ENCODE measurements at places on chromosomes 3 and 15.

GRCh38 chr3:42205800-42206514 is 60.0 kb downstream of the CCK start:
- DNase-seq, result no peak

- DNase-seq, result no peak
Measured at GRCh38 chr15:100434038-100434437, 92.3 kb upstream of the ADAMTS17 start.

DNA sequence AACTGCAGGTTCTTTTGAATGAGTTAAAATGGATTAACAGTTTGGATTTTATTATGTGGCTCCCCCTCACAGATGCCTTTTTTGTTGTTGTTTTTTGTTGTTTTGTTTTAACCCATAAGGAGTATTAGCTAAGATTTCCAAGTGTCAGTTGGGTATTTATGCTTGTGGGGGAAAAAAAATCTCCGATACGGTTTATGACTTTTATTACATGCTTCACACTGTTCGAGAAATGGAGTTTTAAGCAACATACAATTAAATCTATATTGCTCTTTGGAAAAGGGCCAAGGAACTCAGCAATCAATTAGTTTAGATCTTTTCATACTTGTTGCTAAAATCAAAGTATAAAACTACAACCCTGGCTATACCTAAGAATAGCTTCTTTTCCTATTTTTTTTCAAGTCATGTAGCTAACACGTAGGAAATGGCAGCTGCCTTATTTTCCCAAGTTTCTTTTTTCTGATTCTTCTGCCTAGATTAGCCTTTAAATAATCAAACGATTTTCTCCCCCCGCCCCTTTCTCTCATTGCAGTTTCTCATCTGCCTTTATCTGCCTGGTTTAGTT is 16.0 kb downstream of the NR2F2 start:
- DNase-seq, result no peak

GRCh38 chr15:36608180-36608579 is 28.8 kb downstream of the CDIN1 start:
- DNase-seq, result no peak

- no peak for DNase-seq
Measured at GRCh38 chr15:43243020-43243645, 22.3 kb upstream of the EPB42 start.

- DNase-seq, result no peak
Measured at GRCh38 chr3:122409446-122409845, 6.4 kb downstream of the WDR5B start.

GRCh38 chr3:187807086-187807862 is 62.0 kb upstream of the BCL6 start:
- DNase-seq, result peak; percentile 44

- no peak for DNase-seq
Measured at GRCh38 chr3:163266731-163267130, 1770.1 kb downstream of the OTOL1 start.

GRCh38 chr3:160006282-160007163 is 17.9 kb downstream of the IL12A start:
- peak; percentile 35 for DNase-seq

DNA sequence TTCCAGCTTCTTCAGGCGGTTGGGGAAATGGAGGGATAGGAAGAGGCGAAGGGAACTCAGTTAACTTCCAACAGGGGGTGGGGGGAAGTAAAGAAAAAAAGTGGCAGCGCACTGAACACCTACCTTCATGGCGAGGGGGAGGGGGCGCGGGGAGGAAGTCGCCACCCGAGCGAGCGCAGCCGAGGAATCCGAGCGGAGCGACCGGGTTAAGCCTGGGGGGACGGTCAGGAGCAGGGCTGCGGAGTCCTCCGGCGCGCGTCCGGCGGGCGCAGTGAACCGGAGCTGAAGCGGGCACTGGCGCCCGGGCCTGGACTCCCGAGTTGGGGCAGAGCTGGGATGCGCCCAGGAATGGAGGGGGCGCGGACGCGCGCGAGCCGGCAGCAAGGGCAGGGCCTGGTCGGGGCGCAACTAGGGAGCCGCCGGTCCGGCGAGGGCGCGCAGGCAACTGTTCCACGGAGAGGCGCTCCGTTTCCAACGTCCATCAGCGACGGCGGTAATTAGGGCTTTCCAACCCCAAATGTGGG is at the start of gene WNT5A:
TSS of gene WNT5A (minus strand) at position 450 of the 524 bp plus-strand sequence. CDS start at position 129, 321 bp downstream.
- DNase-seq, result peak; percentile 70

DNA sequence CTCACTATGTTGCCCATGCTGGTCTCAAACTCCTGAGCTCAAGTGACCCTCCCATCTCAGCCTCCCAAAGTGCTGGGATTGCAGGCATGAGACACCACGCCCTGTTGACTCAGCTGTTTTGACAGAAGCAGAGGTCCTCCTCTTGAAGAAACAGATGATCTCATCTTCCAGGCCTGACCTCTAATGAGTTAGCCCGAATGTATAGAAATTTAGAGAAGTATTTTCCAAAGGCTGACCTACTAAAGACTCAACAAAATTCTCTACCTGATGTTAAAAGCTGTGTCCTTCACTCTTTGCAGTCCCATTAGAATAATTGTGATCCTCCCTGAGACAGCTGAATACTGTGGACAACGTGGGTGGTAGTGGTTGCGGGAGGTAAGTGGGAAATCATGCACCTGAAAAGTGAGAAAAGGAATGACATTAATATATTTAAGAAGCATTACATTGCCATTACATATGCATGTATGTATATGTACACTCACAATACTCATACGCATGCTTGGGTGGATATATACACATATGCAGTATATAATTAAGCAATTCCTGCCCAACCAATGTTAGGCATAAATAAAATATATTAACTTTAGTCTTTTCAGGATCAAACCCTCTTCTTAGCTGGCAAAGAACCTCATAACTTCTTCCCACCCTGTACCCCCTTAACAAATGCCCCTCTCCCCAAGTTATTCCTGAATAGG is 204.6 kb upstream of the NR2F2 start:
- no peak for DNase-seq

DNA sequence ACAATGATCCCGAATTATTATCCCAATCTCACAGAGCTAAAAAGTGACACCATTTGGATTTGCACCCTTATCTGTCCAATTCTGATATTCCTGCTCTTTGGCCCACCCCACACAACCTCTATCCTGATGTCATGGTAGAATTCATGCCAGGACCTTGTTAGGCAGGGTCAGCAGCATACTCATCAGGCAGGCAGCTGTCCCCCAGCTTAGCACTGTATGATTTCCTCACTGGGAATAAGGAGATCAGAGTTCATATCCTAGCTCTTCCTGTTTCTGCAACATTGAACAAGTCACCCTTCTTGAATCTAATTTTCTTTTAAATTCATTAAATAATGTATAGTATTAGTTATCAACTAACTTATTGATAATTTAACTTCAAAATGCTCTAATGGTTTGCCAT is 12.0 kb upstream of the C3orf80 start:
- DNase-seq, result no peak

- DNase-seq, result no peak
Measured at GRCh38 chr3:160577556-160578195, 12.3 kb upstream of the KPNA4 start.

- no peak for DNase-seq
Measured at GRCh38 chr3:58863206-58863605, 186.6 kb downstream of the CFAP20DC start.

GRCh38 chr3:13217736-13218540 is 144.7 kb upstream of the IQSEC1 start:
- DNase-seq, result no peak

GRCh38 chr3:3227640-3228039 is 48.1 kb upstream of the CRBN start:
- DNase-seq, result no peak

DNA sequence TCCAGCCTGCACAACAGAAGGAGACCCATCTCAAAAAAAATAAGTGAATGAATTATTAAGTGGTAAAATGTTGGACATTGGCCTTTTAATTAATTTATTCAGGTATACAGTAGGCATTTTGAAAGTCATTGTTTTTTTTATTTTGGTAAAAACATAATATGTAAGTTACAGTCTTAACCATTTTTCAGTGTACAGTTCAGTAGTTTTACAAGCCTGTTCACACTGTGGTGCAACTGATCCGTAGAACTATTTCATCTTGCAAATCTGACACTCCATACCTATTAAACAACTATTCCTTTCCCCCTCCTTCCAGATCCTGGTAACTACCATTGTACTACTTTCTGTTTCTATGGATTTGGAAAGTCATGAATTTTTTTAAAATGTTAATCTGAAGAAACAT is 36.1 kb upstream of the APH1B start:
- no peak for DNase-seq

DNA sequence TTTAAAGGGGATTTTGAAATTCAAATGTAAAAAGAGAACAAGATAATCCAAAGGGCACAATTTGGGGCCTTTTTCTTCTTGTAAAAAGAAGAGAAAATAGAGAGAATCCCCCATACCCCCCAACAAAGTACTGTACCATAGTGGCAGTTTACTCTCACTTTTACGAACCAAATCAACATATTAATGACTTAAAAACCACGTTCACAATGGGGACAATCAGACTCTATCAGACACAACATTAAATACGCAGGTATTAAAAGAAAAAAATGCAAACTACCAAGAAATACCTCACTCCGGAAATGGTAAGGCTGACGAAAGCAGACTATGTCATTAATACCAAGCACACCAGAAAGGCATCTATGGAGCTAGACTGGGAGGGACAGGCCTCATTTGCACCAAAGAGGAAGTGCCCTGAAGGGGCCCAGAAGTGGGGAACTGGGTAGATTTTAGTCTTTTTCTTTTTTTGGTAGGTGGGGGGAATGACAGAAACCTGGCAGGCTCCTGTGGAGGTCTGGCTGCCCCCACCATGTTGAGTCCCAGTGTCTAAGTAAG is 134.3 kb downstream of the TIGIT start:
- no peak for DNase-seq

- no peak for DNase-seq
Measured at GRCh38 chr15:89119489-89120478, 31.5 kb downstream of the ABHD2 start.

DNA sequence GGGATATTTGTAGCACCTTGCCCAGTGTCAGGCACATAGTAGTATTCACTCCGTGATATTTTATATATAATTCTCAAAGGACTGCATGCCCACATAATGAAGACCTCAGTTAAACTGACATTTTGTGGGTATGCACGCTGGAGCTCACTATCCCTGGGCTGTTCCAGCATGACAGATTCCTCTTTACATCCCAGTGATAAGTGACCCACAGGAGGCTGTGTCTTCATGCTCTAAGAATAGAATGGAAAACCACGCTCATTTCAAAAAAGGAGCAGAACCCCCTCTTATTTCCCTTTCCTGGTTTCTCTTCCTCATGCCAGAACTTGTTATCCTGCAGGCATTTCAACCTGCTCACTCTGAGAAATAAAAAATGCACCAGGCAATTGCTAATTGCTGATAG is 717.5 kb downstream of the AGBL1 start:
- DNase-seq, result no peak

- DNase-seq, result no peak
Measured at GRCh38 chr15:90268415-90268814, 2.9 kb downstream of the NGRN start.

GRCh38 chr3:129623447-129624118 is 17.1 kb upstream of the PLXND1 start:
- DNase-seq, result no peak

- DNase-seq, result no peak
Measured at GRCh38 chr15:96274087-96274440, 56.4 kb upstream of the NR2F2 start.

DNA sequence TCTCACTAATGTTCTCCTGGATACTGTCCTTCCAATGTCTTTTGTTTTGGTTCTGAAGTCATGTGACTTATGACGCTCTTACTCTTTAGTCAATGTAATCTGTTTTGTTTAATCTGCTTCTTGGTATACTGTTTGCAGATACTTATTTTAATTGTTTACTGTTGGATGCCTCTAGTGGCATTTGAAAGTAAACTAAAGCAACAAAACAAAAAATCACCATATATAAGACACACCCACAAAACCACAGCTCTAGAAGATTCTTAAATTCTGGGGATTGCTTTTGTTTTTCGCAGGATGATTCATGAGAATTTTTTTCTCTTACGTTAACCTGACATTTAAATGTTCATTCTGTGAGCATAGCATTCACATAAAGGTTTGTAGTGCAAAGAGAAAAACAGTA is 16.8 kb downstream of the SLC25A26 start:
- DNase-seq, result no peak

- DNase-seq, result no peak
Measured at GRCh38 chr15:50257332-50257731, 8.2 kb downstream of the HDC start.

- no peak for DNase-seq
Measured at GRCh38 chr3:130405956-130406355, 60.5 kb downstream of the COL6A5 start.

DNA sequence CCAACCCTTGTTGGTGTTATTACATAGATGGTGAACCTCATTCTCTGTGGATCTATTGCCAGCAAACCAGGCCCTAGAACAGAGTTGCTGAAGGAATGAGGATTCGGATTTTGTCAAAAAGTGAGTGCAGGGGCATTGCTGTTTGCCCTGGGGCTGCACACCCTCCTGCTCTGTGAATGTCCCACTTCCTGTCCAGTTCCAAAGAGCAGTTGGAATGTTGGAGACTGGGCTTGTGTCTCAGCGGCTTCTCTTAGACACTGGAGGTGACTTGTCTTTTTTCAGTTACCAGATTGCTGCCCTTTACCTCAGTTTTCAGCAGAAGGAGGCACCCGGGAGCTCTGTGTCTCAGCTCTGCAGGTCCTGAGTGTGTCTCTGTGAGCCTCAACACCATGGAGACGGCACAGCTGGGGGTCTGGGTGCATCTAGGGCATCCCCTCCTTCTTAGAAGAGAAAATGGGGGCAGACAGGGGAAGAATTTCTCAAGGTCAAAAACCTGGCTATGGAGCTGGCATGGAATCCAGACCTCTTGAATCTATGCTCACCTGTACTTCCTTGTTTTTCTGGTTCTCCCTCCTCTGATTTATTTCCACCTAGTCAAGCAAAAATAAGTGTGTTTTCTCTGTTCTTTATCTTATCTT is 46.3 kb downstream of the LIMD1 start:
- no peak for DNase-seq

DNA sequence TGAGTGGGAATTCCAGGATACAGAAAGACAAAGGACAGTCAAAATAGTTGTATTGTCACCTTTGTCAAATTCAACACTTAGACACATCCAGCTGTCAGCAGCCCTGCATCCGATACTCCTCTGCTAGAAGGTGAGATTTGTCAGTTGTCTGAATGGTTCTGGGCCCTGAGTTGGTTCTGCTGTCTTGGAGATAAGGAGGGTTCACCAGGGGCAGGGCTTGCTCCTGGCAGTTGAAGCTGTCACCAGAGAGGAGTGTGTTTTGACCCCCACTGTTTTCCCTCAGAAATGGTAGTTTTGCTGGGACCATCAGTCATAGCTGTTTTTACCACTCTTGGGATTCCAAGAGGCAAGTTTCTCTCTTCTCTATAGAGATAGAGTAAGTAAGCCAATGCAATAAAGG is 3.2 kb upstream of the KY start:
- no peak for DNase-seq

- DNase-seq, result no peak
Measured at GRCh38 chr15:47027322-47027946, 689.9 kb upstream of the SEMA6D start.

- no peak for DNase-seq
Measured at GRCh38 chr15:62298811-62299210, 133.7 kb upstream of the C2CD4B start.
